Stimulated activated CD4-positive, alpha-beta T cell treated with anti-CD3 and anti-CD28 coated beads, Interleukin-2, amount 100 ng/mL, for 24 hours (primary cell): ENCODE measurements at places on chromosomes 7 and 10.

DNA sequence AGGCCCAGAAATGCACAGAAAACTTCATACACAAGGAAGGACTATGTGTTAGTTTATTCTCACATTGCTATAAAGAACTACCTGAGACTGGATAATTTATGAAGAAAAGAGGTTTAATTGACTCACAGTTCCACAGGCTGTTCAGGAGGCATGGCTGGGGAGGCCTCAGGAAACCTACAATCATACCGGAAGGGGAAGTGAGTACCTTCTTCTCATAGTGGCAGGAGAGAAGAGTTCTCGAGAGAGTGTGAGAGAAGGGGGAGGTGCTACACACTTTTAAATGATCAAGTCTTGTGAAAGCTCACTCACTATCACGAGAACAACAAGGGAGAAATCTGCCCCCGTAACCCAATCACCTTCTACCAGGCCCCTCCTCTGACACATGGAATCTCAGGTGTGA is 16.8 kb upstream of the RAMP3 start:
- no peak for DNase-seq

GRCh38 chr7:29234438-29234837 is 39.9 kb downstream of the CHN2 start:
- DNase-seq = no peak

GRCh38 chr10:82953331-82953730 is 1078.3 kb downstream of the NRG3 start:
- no peak for DNase-seq

DNA sequence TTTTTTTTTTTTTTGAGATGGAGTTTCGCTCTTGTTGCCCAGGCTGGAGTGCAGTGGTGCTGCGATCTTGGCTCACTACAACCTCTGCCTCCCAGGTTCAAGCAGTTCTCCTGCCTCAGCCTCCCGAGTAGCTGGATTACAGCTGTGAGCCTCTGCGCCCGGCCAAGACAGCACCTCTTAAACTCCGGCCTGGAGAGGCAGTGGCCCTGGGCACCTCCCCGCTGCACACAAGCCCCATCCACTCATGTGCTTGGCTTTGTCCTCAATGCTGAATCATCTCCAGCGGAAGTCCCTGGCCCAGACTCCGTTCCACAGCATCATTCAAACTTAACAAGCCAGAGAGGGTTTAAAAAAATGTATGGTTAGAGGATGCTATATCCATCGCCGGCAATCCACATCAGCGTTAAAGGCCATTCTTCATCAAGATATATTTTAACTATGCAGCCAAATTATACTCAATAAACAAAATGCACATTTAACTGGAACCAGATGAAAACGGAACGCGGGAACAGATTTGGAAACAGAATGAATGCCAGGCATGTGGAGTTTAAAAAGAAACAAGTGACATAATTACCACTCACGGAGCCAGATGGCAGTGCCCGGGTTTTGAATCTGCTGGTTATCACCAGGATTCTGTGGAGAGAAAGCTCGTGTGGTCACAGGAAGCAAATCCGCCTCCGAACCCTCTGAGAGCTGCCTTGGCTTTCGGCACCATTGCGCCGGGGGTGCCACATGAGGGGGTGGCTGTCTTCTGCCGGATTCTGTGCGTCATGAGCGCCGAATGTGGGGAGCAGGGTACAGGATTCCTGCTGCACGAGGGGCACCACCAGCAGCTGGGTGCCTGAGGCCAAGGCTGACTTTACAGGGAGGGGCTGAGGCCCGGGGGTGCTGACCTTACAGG is 45.6 kb upstream of the CFAP46 start:
- DNase-seq = no peak

GRCh38 chr7:18354108-18355085 is 141.2 kb upstream of the HDAC9 start:
- DNase-seq = no peak

- no peak for DNase-seq
These were observed 201.9 kb downstream of the BMPER start for GRCh38 chr7:34107276-34107675.

DNA sequence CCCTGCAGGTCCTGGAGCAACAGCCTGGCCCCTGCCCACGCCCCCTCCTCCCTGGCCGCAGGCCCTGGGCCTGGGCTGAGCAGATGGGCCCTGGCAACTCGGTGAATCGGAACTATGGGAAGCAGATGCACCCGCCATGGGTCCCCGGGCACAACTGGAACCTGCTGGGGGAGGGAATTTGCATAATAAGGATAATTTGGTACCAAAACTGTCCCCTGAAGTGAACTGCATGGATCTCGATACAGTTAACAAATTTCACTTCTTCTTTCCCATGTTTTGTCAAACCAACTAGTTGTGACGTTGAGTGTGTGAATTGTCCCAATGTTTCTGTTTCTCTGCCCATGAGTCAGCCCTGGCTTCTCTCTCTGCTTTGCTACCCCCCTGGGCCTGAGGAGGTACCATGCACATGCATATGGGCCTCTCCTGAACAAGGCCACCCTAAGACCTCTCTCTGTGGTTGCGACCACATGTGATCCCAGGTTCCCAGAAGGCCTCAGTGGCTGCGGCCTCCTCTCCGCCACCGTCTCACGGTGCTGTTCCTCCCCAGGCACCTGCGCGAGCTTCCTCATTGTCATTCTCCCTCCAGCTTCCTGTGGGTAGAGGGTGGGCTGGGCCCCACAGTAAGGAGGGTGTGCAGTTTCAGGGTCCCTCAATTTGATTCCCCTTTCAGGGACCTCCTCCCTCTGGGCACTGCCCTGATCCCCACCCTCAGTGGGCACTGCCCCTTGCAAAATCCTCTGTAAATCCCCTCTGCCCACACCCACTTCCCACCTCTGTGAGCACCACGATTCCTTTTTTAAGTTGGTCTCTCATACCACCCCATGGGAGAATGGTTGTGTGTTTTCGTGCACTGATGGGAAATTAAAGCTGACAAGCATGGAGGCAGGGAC is 40.0 kb downstream of the FIGNL1 start:
- DNase-seq = no peak

DNA sequence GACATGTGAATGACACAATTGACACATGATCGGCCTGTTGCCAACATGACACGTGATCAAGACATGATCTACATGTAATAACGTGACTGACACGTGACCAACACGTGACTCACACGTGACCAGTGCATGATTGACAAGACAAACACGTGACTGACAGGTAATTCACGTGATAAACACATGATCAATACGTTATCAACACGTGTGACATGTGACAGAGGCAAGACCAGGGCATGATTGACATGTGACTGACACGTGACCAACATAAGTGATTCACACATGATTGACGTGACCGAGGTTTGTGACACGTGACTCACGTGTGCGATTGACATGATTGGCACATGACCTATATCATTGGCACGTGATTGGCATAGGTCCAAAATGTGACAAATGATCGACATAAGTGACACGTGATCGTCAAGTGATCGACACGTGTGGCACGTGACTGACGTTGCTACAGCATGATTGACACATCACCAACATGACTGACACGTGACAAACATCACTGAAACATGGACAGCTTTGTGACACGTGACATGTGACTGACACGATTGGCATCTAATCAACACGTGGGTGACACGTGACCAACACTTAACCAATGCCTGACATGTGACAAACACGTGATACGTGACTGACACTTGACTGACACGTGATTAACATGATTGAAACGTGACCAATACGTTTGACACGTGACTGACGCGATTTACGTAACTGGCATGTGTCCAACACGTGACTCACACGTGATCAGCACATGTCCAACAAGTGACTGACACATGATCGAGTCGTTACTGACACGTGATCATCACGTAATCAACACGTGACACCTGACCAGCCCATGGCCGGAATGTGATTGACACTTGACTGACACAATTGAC is 23.0 kb downstream of the CRPPA start:
- DNase-seq = no peak

DNA sequence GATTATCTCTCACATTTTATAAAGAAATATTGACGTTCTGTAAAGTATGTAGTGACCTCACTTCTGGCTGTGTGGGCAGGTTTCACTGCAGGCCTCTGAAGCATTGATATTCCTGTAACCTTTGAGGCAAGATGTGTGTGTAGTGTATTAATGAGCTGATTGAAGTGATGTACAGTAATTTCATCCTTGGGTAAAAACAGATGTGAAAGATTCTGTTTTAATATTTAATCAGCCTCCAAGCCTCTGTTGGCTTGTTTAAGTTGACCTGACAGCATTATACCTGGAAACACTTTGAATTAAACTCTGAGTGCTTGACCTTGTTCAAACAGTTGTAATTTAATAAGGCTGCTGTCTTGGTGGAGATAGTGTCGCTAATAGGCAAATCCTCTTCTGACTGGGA is 74.9 kb downstream of the KAT6B start:
- no peak for DNase-seq

DNA sequence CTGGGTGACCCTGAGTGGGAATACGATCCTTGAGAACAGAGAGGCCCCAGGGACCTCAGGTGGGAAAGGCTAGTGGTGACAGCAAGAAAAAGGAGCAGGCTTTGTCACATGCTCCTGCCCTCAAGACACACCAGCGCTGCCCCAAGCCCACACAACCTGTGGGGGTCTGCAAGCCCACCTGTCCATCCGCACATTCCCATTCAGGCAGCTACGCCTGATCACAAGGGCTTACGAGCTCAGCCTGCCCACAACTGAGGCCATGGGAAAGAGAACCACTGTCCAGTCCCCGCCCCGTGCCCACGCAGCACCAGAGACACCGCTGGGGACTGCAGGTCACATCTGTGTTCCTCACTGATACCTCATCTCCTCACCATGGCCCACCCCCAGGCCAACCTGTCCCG is 26.7 kb downstream of the EBF3 start:
- no peak for DNase-seq

DNA sequence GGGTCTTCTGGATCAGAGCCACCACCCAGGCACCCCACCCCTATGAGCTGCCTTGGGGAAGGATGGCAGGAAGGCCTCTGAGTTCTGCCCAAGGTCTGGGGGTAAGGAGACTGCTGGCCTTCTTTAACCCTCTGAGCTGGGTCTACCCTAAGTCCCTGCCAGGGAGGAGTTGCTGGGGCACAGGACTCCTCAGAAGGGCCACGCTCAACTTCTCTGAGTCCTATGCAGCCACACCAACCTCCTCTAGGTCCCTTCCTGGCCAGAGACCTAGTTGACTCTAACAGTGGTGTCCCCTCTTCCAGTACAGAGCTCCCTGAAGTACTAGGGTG is 2.6 kb upstream of the NEURL1 start:
- DNase-seq = no peak

- DNase-seq = no peak
These were observed 16.2 kb upstream of the CPVL start for GRCh38 chr7:29162577-29162976.

DNA sequence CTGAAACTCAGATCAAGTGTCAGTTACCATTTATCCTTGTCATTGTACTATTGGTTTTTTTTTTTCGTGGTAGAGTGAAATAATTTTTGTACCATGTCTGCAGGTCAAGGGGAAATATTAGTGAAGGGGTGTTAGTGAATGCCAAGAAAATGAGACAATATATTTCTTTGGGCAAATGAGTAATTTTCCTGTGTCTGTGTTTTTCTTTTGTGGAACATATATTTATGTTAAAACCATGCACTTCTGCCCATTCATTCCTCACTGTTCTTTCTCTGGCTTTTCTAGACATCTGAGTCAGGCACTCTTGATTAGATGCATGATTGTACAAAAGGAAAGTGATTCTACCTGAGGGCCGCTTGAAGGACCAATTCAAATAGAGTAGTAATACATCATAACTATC is 161.6 kb downstream of the BICC1 start:
- DNase-seq = no peak

DNA sequence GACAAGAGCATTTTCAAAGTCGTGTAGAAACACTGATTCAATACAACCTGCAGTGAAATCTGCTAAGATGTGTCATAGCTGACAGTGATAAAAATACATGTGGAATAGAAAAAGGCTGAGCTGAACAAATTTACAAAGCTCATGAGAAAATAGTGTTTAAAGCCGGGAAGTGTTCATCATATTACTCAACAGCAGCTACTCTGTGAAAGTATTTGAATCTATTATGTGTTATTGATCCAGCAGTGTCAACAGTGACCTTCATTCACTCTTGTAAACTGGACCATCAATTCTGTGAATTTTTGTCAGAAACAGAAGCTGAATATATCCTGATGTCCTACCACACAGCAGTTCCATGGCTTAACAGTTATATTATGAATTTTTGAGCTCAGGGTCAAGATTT is 11.6 kb downstream of the DYDC1 start:
- DNase-seq = no peak

DNA sequence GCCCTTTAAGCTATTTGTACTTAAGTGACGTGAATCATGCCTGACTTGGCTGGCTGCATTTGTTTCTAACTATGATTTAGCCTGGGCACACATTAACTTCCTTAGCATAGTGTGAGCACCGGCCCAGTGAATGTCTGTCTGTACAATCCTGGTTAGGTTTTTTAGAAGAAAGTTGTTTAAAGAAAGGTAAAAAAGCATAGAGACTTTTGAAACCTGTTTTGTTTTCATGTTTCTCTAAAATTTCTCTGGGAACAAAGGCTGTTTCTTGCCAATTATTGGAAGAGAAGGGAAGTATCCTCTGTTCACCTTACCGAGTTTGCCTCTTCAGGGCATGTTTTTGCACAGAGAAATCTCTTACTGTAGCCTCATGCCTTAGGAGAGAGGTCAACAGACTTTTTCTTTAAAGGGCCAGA is 42.9 kb upstream of the MET start:
- DNase-seq = no peak

DNA sequence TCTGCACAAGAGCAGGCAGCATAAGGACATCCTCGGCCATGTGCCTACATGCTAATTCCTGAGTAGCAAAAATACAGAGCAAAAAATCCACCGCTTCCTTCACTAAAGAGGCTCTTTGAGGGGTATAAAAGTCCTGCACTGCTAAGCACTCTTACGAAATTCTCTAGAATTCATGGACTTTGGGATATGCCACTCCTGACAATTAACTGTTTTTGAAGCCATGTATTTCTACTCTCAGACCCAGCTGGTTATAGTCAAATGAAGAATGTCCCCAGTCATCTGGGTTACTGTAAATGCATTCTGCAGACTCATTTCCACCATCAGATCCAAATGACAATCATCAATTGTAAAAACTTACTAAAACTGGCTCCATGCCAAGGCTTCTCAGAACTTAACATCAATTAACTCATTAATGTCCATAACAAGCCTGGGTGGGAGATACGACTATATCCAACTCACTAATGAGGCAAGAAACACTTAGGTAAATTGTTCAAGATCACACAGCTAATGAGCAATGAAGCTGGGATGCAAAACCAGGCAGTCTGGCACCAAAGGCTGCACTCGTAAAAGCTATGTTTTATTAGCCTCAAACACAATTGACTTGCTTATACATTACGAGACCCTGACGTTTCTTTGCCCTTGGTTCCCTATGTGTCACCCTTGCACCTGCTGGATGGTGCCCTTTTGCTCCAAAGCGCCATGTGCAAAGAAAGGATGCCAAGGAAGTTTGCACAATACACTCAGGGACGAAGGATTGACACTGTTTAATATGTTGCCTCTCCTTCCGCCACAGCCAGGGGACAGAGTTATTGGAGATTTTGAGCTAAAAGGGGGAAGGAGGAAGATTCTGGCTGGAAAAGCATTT is 250.4 kb downstream of the ELMO1 start:
- no peak for DNase-seq

- DNase-seq = no peak
These were observed 120.8 kb downstream of the PTPN20 start for GRCh38 chr10:47031901-47032465.
